ENCODE measurements at places on chromosomes 5 and 9.

GRCh38 chr9:125559894-125560293, 147.1 kb downstream of the MAPKAP1 start:
- DNase-seq = no peak

- DNase-seq = no peak
Observed at GRCh38 chr5:138754699-138755057, 1.5 kb downstream of the CTNNA1 start.

GRCh38 chr5:95285409-95285755, 488 bp upstream of the MCTP1 start:
- DNase-seq = no peak

DNA sequence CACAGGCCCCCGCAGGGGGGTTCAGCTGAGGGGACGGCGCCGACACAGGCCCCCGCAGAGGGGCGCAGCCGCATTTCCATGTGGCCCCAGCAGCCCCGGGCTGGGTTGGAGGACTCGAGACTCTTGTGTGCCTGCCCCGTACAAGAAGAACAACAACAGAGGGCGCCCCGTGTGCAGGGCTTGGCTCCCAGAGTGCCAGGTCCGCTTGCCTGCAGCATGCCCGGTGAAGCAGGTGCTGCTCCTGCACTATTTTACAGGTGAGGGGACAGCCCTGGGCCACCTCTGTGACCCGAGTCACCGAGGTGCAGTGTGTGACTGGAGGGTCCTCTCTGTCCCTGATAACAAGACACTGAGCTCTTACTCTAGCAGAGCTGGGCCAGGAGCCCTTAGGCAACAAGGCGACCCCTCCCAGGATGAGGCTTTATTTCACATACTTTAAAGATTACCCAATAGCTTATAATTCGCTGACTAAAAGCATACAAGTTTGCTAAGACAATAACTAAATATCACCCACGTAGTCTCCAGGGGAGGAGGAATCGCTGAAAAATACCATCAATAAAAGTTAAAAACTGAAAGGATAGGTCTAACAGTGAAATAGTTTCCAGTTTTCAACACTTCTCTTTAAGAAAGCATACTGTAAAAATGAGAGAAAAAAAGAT, 41.7 kb upstream of the SLC9A3 start:
- no peak for DNase-seq

- DNase-seq = no peak
Observed at GRCh38 chr9:17624571-17624970, 45.7 kb downstream of the SH3GL2 start.

DNA sequence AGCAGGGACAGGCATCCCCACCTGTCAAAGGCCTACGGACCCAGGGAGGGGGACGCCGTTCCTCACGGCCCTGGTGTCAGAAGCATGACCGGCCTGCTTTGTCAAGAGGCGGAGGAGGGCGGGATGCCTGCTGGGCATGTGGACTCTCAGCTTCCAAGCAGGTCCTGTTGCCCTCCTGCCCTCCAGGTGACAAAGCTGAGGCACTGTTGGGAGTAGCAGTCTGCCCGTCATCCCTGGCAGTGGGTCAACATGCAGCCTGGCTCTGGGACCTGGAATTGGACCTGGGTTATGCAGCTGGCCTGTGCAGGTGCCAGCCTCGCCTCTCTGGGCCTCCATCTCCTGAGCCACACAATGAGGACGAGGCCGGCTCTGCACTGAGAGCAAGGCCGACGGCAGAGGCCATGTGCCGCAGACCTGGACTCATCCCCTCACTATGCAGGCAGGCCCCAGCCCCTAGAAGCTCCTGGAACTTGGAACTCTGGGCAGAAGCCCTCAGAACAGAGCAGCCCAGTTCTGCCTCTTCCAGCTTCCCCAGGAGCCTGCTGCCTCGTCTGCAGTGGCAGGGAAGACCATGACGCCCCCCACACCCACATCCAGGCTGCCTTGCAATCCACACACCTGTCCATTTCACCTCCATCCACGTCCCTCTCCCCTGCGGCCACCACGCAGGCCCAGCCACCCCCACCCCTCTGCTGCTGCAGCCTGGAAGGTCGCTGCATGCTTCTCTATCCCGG, 20.8 kb upstream of the FCN1 start:
- DNase-seq = no peak

DNA sequence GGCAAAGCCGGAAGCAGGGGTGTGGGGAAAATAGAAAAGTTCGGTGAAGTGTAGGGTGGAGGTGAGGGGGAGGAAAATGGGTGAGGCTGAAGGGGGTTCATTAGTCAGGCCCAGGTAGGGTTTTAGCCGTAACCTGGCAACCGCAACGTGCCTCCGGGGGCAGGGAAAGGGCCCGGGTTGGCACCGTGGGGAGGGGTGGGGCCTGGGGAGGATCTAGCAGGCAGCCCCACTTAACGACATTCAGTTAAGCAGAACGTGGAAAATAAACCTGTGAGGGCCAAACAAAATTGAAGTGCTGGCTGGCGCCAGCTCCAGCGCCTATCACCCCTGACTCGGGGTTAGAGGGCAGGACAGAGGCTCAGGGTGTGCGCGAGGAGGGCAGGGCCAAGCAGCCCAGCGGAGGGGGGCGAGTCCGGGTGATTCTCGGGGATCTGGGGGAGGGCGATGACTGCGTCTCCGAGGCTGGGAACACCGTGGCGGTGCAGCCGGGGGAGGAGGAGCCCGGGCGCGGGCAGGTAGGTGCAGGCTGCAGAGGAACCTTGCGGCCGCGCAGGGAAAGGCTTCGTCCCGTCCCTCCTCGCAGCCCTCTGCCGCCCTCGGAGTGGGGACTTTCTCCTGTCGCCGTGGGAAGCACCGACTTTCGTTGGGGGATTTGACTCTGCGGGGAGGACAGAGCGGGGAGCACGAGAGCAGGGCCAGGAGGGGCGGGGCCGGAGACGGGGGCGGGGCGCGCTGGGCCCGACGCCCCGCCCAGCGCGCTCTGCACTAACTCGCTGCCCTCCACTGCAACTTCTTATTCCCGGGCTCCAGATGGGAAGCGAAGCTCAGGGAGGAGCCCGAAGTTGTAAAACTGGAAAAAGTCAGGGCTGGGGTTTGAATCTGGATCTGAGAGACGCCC, 5.1 kb downstream of the RGS14 start:
- no peak for DNase-seq

DNA sequence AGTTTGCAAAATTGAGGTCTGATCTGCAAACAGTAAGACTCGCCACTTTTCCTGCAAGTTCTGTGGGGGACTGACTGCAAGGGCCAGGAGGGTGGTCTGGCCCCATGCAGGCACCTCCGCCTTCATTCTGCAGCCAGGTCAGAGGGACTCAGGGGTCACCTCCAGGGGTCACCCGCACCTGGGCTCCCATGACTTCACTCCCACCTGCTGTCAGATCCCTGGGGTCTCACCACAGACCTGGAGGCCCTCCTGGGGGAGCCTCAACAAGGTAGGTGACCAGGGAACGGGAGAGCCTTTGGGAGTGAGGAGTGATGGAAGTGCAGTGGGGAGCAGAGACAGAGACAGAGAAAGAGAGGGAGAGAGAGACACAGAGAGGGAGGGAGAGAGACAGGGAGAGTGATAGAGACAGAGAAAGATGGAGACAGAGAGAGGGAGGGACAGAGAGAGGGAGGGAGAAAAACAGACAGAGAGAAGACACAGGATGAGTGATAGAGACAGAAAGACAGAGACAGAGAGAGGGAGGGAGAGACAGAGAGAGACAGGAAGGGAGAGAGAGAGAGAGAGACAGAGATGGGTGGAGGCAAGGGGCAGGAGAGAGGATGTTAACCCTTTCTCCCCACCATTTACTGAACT, 41.5 kb upstream of the SLC6A19 start:
- DNase-seq = no peak

GRCh38 chr9:89844075-89844474, 239.3 kb downstream of the GADD45G start:
- DNase-seq = no peak

GRCh38 chr5:37580106-37580505, 201.0 kb downstream of the WDR70 start:
- DNase-seq = no peak

DNA sequence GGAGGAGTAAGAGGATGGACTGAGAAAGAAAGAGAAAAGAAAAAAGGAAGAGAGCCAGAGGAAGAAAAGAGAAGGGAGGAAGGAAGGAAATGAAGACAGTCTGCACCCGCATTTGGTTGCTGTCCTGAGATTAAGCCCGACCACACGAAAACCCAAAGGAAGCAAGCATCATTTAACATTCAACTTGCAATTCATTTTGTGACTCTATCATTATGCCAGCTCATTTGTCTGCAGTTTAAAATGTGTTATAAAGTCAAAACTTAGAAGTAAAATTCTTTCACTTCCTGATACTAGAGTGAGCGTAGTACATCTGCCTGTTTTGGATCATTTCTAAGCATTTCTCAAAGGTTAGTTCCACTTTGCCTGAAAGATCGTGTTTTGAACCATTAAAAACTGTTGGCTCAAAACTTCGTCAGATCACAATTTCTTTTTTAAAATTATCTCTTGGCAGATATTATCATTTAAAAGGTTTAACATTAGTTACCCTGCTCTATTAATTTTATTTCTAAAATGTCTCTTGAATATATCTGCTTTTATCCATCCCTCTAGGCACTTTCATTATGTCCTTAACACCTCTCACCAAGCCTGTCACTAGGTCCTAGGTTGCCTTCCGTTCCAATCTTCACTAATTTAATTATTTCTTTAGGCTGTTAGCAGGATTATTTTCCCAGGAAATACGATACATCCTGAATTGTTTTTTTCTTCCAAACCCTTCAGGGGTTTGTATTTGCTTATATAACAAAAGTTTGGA, 240.9 kb downstream of the TLE4 start:
- no peak for DNase-seq

GRCh38 chr5:161851691-161852299, 3.9 kb downstream of the GABRA1 start:
- no peak for DNase-seq

DNA sequence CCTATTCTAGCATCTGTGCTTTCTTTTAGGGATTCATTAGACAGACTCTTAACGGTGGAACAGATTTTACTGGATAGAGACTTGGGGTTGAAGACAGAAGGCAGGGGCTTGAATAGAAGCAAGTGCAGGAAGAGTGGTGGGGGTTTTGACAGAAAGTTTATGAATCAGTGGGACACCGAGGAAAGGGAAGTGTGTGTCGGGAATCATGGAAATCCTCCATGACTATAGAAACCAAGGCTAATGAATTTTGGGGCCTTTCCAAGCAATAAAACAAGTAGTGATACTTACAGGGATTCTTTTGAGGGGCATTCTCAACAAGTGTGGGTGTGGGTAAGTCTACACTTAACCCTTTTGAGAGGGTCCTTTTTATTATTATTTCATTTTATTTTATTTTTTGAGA, 12.8 kb downstream of the BASP1 start:
- DNase-seq = no peak

GRCh38 chr9:81558091-81558830, 131.1 kb downstream of the TLE1 start:
- no peak for DNase-seq

DNA sequence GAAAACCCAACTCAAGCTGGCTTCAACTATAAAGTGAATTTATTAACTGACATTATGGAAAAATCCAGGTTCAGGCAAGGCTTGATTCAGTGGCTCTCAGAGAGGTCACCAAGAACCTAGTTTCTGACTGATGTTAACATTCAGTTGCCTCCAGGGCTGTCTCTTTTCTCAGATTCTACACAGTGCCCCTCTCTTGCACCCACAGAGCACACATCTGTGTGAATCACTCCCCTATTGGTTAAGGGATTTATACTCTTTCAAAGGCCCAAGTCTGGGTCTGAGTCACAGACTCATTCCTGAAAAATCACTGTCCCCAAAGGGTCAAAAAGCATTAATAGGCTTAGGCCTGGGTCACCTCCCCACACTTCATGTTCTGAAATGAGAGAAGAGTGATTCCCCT, 6.2 kb upstream of the HAVCR2 start:
- no peak for DNase-seq

GRCh38 chr9:96661711-96662110, 6.6 kb upstream of the PRXL2C start:
- DNase-seq = no peak

GRCh38 chr5:33701251-33701650, 190.5 kb downstream of the ADAMTS12 start:
- DNase-seq = peak; percentile 40

Data from HS-27A (cell line).